ENCODE measurements at places on chromosomes 6 and 20. TPM values are rescaled to one million over a fixed set of nuclear protein-coding genes. Genes with fewer than 3 reads are reported as not detected.

PAX1 gene
- total RNA-seq = not detected

MATN4 gene
- total RNA-seq = not detected

BPIFB4 gene
- total RNA-seq = not detected

FHL5 gene
- total RNA-seq = not detected

CD83 gene
- total RNA-seq = 1.7 TPM

BLOC1S5 gene
- total RNA-seq = 10.9 TPM

IL20RA gene
- 0.23 TPM for total RNA-seq

PBOV1 gene
- not detected for total RNA-seq

OXT gene
- total RNA-seq = not detected

GJA1 gene
- not detected for total RNA-seq

PAK5 gene
- total RNA-seq = not detected

PRKN gene
- 6.0 TPM for total RNA-seq

RBBP8NL gene
- not detected for total RNA-seq

TXLNB gene
- total RNA-seq = not detected

PRR18 gene
- not detected for total RNA-seq

TRIM38 gene
- total RNA-seq = 5.4 TPM

RIMS4 gene
- not detected for total RNA-seq

RNASET2 gene
- total RNA-seq = 8.0 TPM

TREM1 gene
- total RNA-seq = 9.9 TPM

HLA-DQA1 gene
- total RNA-seq = not detected

USP49 gene
- 4.3 TPM for total RNA-seq

GPSM3 gene
- total RNA-seq = 0.71 TPM

RIOK1 gene
- total RNA-seq = 34.2 TPM

KCNK16 gene
- total RNA-seq = not detected

CNKSR3 gene
- total RNA-seq = 4.8 TPM

ZNF311 gene
- total RNA-seq = 5.0 TPM

LTB gene
- 0.37 TPM for total RNA-seq

PKHD1 gene
- total RNA-seq = not detected

MAP7 gene
- 15.4 TPM for total RNA-seq

IL17F gene
- total RNA-seq = not detected

SAMD5 gene
- 2.3 TPM for total RNA-seq

Measured in MCF 10A (cell line).